ENCODE measurements at places on chromosomes 2 and 18.

GRCh38 chr2:42874949-42875801, 82.8 kb upstream of the HAAO start:
- no peak for DNase-seq

DNA sequence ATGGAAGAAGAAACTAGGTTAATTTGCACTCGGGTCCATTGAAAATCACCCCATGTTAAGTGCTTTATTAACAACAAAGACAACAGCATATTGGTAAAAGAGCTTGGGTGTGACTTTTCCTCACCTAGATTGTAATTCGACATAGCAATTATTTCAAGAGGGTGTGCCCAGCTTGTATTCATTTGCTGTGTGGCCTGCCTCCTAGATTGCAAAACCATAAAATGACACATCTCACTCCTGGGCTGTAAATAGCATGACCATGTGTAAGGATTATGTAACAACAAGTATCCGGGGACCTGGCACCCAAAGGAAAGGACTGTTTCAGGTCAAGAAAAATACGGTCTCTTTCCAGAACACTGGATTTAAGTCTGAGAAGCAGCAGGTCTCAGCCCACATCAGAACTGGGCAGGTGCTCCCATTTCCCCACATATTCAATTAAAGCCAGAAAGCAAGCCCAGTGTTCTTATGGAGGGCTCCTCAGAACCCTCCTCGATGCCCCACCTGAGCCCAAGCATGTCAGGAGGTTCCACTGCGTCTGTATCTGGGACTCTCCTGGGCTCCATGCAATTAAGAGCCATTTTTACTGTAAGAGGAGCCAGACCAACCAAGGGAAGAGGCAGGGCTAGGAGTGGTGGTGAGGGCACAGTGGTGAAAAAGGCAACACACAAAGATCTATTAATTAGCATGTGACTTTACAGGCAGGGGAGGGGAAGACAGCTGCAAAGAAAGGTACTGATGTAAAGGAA, 39.2 kb downstream of the MREG start:
- DNase-seq, result no peak

- DNase-seq, result no peak
These were observed at the start of gene NTSR2 for GRCh38 chr2:11669454-11670291. TSS of gene NTSR2 (minus strand) at chr2:11670195. CDS start at chr2:11670129, 66 bp downstream.

- DNase-seq, result peak; percentile 13
These were observed 772 bp downstream of the RELCH start for GRCh38 chr18:62187543-62188510.

DNA sequence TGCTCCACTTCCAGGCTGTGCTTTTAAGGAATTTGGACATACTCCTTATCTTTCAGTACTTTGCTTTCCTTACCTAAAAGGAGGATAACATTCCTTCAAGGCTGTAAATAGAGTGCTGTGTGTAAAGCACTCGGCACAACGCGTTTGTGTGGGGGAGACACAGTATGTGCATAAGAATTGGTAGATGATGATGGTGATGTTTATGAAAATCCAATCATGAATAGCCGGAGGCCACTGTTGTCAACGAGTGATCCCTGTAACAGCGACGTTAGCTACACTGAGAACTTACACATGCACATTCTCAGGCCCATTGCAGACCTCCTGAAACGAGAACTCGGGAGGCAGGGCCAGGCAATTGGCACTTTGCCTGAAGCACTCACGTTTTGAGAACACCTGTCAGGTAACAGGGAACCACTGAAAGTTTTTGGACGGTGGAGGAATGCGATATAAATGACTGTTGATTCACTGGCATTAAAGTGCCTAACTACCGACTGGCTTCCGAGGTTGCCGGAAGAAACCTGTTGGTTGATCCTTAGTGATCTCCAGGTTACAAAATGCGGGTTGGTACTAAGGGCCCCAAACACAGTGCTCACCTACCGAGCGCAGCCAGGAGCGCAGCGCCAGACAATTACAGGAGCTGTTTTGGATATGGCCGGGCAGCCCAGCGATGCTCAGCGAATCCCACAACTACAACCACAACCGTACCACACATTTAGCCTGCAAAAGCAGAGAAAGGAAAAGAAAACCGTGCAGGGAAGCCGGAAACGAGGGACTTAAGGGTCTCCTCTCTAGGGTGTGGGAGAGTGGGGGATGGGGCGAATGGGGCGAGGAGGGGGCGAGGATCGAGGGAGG, 1.0 kb upstream of the MAP4K4 start:
- peak; percentile 28 for DNase-seq

- DNase-seq, result no peak
These were observed 59.3 kb downstream of the AQP4 start for GRCh38 chr18:26806224-26806623.

GRCh38 chr18:47978141-47978540, 47.7 kb upstream of the SMAD2 start:
- no peak for DNase-seq

- DNase-seq, result no peak
These were observed 204.0 kb downstream of the PARD3B start for GRCh38 chr2:204749319-204749718.

DNA sequence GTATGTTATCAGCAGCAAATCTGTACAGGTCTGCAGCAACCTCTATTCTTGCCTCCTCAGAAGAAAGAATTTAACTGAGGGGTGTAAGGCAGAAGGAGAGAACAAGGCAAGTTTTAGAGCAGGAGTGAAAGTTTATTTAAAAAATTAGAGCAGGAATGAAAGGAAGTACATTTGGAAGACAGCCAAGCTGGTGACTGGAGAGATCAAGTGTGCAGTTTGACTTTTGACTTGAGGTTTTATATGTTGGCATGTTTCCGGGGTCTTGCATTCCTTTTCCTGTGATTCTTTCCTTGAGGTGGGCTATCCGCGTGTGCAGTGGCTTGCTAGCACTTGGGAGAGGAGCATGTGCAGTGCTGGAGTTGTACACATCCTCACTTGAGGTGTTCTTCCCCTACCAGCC, 16.5 kb upstream of the CERS6 start:
- no peak for DNase-seq

- DNase-seq, result no peak
These were observed 182.7 kb downstream of the MC4R start for GRCh38 chr18:60189856-60190255.

GRCh38 chr2:61268249-61268648, 106.3 kb downstream of the C2orf74 start:
- no peak for DNase-seq

Measured in naive thymus-derived CD4-positive, alpha-beta T cell (primary cell).